ENCODE measurements at places on chromosomes 2 and 18. TPM values are rescaled to one million over a fixed set of nuclear protein-coding genes. Genes with fewer than 3 reads are reported as not detected.

Gene ZAP70
- 133 TPM for polyA plus RNA-seq

Gene TMEM247
- polyA plus RNA-seq: not detected

Gene CACNB4
- polyA plus RNA-seq: not detected

Gene PCBP1
- 131 TPM for polyA plus RNA-seq

Gene HRH4
- polyA plus RNA-seq: 0.18 TPM

Gene KLHL30
- polyA plus RNA-seq: not detected

Gene TEX44
- polyA plus RNA-seq: not detected

Gene TWIST2
- polyA plus RNA-seq: not detected

Gene ANKRD53
- polyA plus RNA-seq: not detected

Gene CAPN14
- 0.08 TPM for polyA plus RNA-seq

Gene HJURP
- 0.50 TPM for polyA plus RNA-seq

Gene HAAO
- polyA plus RNA-seq: not detected

Gene LRATD1
- polyA plus RNA-seq: not detected

Gene MYO5B
- polyA plus RNA-seq: not detected

Gene TRIM43
- not detected for polyA plus RNA-seq

Gene AQP12B
- not detected for polyA plus RNA-seq

Gene GNLY
- 6.4 TPM for polyA plus RNA-seq

Gene SYT4
- 1.7 TPM for polyA plus RNA-seq

Gene IL1F10
- not detected for polyA plus RNA-seq

Gene MDH1B
- polyA plus RNA-seq: not detected

Gene RANBP2
- polyA plus RNA-seq: 13.5 TPM

Gene TUBA4B
- polyA plus RNA-seq: not detected

Gene CYRIA
- polyA plus RNA-seq: not detected

Gene TSPYL6
- polyA plus RNA-seq: not detected

Gene NDUFV2
- 221 TPM for polyA plus RNA-seq

Gene ZSWIM2
- not detected for polyA plus RNA-seq

Gene UBE2F
- polyA plus RNA-seq: 105 TPM

Gene TYMS
- 14.4 TPM for polyA plus RNA-seq

Gene CTAGE1
- not detected for polyA plus RNA-seq

Gene DSC3
- not detected for polyA plus RNA-seq

Gene NAT8
- polyA plus RNA-seq: not detected

Gene CIB4
- not detected for polyA plus RNA-seq

Gene MGAT4A
- 127 TPM for polyA plus RNA-seq

Gene MC4R
- not detected for polyA plus RNA-seq

Gene PRSS56
- not detected for polyA plus RNA-seq

Gene ADCYAP1
- polyA plus RNA-seq: not detected

Gene SH3RF3
- polyA plus RNA-seq: 0.59 TPM

Gene EPHA4
- polyA plus RNA-seq: 12.0 TPM

Gene HOXD3
- not detected for polyA plus RNA-seq

Gene GLS
- polyA plus RNA-seq: 43.6 TPM

Gene DSEL
- 0.06 TPM for polyA plus RNA-seq

Gene UGT1A6
- not detected for polyA plus RNA-seq

Gene PCARE
- not detected for polyA plus RNA-seq

Gene CLEC4F
- not detected for polyA plus RNA-seq

Gene COX5B
- 402 TPM for polyA plus RNA-seq

Gene PID1
- polyA plus RNA-seq: not detected

Gene HOXD13
- polyA plus RNA-seq: not detected

Gene RALBP1
- polyA plus RNA-seq: 42.3 TPM

Gene TPO
- polyA plus RNA-seq: 0.30 TPM

Measured in CD4-positive, CD25-positive, alpha-beta regulatory T cell (primary cell).